ENCODE measurements at places on chromosomes 5 and 9.

GRCh38 chr9:133429641-133430161 lies 7.5 kb downstream of the ADAMTS13 start:
- DNase-seq: no peak

DNA sequence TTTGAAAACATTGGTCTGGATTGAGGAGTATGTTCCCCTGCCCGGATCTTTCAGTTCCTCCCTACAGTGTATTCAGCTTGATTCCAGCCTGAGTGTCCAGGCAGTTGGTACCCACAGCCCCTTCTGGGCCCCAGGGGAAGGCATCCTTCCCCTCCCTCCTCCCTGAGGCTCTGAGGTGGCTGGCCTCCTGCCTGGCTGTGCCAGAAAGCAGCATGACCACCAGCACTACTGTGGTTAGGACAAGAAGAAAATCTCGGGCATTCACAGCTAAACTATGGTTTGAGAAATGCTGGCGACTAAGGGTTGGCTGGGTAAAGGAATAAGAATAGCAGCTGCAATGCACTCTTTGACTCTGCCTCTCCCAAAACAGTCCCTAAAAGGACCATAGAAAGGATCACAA lies 84.6 kb upstream of the LIFR start:
- no peak for DNase-seq

- DNase-seq: no peak
Observed at GRCh38 chr9:113616621-113617496, 153.3 kb downstream of the RGS3 start.

- DNase-seq: no peak
Observed at GRCh38 chr5:125717209-125717608, 706.0 kb upstream of the GRAMD2B start.

DNA sequence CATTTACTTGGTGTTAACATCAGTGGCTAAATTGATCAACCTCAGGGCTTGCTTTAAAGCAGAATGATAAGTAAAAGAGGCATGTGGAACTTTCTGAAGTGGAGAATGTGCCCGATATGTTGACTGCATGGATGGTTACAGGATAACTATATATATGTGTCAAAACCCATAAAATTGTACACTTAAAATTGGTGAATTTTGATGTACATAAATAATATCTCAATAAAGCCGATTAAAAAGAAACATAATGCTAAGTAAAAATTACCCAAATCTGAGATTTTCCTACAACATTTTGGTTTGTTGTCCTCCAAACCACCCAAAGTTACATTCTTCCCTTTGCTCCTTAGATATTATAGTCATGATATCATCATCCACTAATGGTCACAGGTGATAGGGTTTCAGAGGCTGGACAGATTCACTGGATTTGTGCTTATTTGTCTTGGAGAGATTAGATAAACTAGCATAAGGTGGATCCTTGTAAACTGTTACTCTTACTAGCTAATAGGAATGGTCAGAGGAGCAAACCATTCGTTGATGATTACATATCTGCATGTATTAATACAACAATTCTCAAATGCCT lies 119.7 kb upstream of the RPS23 start:
- DNase-seq: no peak

DNA sequence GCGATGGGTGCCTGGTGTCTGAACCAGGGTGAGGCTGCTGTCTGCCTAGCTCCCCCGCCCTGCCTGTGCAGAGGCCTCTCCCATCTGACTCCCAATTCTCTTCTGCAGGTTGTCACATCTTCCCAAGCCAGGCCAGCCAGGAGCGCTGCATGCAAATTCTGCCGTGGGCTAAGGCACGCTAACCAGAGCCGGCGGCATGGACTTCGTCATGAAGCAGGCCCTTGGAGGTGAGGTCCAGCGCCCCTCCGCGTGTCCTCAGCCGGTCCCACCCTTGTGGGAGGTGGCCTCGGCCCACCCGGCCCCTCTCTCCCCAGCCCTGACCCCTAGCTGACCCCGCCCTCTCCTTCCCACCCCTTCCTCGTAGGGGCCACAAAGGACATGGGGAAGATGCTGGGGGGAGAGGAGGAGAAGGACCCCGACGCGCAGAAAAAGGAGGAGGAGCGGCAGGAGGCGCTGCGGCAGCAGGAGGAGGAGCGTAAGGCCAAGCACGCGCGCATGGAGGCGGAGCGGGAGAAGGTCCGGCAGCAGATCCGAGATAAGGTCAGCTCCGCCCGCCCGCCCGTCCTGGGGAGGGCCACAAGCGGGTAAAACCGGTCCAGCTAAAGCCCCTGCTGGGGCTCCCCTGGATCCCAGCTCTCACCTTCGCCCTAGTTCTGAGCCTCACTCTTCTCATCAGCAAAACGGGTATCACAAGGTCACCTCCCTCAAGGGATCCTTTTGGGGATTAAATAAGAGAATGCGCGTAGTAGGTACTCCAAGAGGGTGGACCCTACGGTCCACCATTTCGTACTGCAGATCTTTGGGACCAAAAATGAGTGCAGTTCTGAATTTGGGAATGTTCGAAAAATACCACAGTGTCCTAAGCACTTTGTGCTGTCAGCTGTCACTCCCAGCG lies 7.4 kb downstream of the CPLX2 start:
- no peak for DNase-seq

- no peak for DNase-seq
Observed at GRCh38 chr5:95907067-95907705, 54.5 kb downstream of the ELL2 start.

DNA sequence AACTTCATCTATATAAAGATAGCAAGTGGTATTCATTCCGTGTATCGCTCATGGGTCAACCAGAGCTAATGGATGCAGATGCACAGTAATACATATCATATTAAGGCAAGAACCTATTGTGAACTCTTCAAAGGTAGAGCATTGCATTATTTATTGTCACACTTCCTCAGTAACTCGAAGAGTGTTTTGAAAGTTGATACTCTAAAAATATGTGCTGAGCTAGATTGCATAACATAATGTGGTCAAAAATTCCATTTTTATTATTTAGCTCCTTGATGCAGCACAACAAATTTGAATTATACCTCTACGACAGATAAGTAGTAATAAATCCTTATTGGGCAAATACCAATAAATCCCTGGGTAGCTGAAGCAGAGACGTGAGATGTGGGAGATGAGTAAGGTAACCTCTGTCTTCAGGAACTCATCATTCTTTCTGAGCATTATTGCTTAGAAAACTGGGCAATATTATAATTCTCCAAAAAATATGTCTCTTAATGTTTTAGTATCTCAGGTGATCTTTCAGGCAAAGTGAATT lies 70.3 kb downstream of the CDH18 start:
- no peak for DNase-seq

DNA sequence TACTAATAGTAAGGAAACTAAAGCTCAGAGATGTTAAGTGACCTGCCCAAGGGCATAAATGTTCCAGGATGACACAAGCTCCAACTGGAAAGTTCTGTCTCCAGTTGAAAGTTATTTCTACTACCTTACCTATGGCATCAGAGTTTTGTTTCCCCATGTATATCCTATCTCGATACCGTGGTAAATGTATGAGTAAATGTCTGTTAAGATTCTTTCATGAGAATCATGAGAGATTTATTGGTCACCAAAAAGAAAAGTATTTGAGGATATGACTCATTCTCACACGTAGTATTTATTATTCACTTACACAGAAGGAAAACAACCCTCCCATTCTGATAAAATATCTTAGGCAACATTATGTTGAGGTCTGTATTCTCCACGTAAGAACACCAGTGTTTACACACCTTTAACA lies 11.1 kb upstream of the SHOC1 start:
- no peak for DNase-seq

- DNase-seq: no peak
Observed at GRCh38 chr9:98432960-98433359, 177.5 kb upstream of the TBC1D2 start.

- no peak for DNase-seq
Observed at GRCh38 chr5:180079702-180080466, 8.3 kb upstream of the RNF130 start.

DNA sequence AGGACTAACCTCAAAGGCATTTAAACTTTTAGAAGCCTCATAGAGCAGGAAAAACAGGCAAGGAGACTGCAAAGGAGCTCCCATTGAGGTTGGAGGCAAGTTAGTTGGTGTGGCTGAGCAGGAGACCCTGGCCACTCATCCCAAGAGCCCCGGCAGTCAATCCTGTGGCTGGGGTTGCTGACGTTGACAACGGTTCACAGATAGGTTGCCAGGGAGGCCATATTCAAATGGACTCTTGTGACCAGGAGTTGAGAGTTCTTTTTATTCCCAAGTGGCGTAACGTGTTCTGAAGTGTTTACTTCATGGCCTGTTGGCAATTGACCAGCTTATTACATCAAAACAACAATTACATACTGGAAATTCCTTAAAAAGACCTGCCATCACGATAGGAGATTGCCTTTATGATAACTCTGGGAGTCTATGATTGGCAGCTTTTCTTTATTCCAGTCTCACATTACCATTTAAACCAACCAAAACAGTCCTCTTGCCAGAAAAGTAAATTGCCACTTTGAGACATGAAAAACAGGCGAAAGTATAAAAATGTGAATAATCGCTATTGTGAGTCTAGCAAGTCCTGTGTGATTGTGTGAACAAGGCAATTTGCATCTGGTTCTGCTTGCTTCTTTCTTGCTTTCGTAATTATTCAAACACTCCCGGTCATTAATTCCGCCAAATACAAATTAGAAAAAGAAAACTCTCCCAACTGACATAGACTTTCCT lies 394.9 kb downstream of the MED10 start:
- no peak for DNase-seq

DNA sequence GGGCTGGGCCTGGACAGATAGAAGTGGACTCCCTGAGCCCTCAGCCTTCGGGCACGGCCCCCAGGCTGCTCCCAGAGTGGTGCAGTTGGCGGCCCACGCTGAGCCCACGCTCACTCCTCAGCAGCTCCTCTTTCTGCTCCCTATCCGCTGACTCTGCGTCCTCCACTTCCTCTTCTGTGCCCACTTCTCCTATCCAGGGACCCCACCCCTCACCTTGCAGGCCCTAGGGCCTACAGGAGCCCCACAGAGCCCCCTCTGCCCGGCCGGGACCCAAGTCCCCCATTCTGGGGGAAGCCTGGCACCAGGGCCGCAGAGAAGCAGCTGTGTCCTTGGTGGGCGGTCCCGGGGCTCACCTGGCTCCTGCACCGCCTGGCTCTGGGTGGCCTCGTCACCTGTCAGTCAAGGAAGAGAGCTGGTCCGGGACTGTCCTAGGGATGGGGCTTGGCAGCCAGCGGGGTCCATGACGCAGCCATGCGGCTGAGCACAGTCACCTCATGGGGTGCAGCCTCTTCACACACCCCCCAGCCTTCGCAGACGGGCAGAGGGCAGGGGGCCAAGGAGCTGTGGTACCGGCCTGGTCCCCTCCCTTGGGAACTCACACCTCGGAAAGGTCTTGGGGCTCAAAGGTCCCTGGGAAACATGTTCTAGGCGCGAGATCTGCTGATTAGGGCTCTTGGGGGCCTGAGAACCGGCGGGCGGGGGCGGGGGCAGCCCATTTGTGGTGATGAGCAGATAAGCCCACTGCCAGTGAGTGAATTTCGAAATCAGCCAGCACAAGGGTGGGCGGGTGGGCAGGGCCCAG lies 5.4 kb upstream of the NRARP start:
- DNase-seq: no peak

GRCh38 chr5:1652873-1653697 lies 129.3 kb upstream of the LPCAT1 start:
- DNase-seq: no peak

DNA sequence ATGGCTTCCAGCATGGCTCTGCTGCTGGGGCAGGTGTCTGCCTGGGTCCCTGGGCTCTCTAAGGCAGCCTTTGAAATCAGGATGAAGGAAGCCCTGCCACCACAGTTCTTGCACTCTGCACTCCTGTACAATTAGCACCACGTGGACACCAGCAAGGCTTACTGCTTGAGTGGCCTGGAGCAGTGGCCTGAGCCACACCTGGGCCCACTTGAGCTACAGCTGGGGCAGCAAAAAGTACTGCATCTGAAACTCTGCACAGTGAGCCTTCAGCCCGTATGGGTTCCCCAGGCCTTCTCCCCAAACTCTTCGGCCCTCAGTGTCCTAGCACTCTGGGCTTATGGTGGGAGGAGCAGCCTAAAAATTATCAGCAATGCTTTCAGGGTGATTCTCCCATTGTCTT lies 8.0 kb upstream of the INIP start:
- DNase-seq: no peak

GRCh38 chr5:15320871-15321270 lies 179.1 kb upstream of the FBXL7 start:
- DNase-seq: no peak

- peak; percentile 41 for DNase-seq
Observed at GRCh38 chr5:76542887-76543690, 80.1 kb downstream of the F2RL2 start.

DNA sequence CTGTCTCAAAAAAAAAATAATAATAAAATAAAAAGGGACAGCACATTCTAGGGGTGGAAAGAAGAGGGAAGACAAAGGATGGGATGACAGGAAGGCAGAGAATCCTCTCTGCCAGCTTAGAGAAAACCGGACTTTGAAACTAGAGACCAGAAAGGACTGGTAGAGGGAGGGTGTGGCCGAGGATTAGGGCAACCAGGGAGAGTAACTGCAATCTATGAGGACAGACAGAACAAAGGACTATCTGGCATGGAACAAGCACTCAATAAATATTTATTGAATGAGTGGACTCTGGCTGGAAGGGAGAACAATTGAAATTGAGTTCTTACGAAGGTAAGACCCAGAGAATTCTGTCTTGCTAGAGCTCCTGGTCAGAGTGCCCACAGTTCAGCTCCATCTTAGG lies 2.4 kb downstream of the GBA2 start:
- no peak for DNase-seq

GRCh38 chr9:76539180-76539579 lies 80.2 kb downstream of the GCNT1 start:
- DNase-seq: no peak

DNA sequence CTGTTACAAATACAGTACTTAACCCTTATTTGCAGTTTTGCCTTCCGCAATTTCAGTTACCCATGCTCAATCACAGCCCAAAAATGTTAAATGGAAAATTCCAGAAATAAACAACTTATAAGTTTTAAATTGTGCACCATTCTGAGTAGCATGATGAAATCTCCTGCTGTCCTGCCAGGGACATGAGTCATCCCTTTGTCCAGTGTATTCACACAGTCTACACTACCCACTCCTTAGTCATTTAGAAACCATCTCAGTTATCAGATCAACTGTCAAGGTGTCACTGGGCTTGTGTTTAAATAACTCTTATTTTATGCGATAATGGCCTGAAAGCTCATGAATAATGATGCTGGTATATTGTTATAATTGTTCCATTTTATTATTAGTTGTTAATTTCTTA lies 95.8 kb downstream of the PLCXD3 start:
- no peak for DNase-seq

- no peak for DNase-seq
Observed at GRCh38 chr9:124697326-124698200, 73.5 kb downstream of the NR6A1 start.

GRCh38 chr9:136147890-136148714 lies 29.4 kb upstream of the TMEM250 start:
- no peak for DNase-seq

DNA sequence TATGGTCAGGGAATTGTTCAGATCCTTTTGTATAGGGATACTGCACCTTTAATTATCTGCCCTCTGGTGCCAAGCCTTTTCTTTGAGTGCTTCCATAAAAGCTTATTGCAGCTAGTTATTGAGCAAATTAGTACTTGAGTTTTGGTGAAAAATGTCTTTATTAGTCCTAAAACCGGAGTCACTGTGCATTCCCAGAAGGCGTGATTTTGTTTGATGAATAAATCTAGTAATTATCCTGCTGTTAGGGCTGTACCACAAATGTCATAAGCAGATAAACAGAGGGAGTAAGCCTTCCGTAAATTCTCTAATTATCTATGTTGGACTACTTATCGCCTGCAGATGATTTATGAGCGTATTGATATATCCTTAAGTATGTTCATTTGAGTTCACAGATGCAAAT lies 620.7 kb upstream of the ARRDC3 start:
- no peak for DNase-seq

- DNase-seq: peak; percentile 56
Observed at GRCh38 chr9:97293207-97293721, 14.2 kb upstream of the CCDC180 start.

Data from GF-D8 (cell line).